ENCODE measurements at places on chromosomes 16 and 17.

GRCh38 chr16:49886554-49887094, 30.7 kb upstream of the ZNF423 start:
- DNase-seq = no peak

- no peak for DNase-seq
Measured at GRCh38 chr17:74737299-74738050, 419 bp downstream of the RAB37 start.

- DNase-seq = no peak
Measured at GRCh38 chr17:7579001-7579833, at the start of gene CD68. Gene CD68, plus strand, starts transcription at chr17:7579638. Its CDS starts 40 bp downstream, at chr17:7579678.

DNA sequence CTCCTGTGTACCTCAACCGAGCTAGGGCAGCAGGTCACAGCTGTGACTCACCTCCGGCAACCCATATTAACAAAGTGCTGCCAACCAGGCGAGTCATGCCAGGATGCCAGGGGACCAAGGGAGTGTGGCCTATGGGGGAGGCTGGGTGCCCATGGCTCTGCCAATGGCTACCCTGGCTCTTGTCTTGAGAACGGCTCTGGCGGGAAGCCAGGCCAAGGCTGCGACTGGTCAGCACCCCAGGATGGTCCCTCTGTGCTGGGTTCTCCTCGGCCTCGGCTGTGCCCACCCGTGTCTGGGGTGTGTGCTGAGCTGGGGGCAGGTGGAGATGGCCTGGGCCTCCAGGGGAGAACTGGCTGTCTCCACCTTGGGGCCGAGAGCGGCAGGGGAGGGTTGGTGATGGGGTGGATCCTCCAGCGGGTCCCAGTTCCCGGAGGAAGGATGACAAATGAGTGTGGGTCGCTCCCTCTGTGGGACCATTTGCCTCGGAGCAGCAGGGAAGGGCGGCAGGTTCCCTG, 75.8 kb downstream of the MRC2 start:
- no peak for DNase-seq

DNA sequence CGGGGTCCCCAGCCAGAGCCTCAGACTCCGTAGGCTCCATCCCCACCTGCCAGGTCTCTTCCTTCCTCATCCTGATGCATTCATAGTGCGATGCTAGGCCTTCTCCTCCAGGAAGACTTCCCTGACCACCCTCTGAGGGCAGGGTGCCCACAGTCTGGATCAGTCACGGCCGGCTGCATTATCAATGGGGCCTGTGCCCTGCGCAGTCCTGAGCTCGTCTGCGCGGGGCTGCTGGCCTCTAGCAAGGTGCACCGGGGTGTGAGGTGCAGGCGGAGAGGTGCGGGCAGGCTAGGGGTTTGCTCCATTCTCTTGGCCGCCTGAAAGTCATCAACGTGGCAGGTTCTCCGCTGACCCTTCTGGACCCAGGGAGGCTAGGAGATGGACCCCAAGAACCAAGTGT, 56.9 kb upstream of the ACSF3 start:
- no peak for DNase-seq

GRCh38 chr16:30893417-30893743, 497 bp downstream of the BCL7C start:
- no peak for DNase-seq

GRCh38 chr17:17682293-17682736, 1.1 kb downstream of the RAI1 start:
- DNase-seq = no peak

GRCh38 chr17:50615828-50616227, 18.9 kb upstream of the ABCC3 start:
- DNase-seq = no peak

DNA sequence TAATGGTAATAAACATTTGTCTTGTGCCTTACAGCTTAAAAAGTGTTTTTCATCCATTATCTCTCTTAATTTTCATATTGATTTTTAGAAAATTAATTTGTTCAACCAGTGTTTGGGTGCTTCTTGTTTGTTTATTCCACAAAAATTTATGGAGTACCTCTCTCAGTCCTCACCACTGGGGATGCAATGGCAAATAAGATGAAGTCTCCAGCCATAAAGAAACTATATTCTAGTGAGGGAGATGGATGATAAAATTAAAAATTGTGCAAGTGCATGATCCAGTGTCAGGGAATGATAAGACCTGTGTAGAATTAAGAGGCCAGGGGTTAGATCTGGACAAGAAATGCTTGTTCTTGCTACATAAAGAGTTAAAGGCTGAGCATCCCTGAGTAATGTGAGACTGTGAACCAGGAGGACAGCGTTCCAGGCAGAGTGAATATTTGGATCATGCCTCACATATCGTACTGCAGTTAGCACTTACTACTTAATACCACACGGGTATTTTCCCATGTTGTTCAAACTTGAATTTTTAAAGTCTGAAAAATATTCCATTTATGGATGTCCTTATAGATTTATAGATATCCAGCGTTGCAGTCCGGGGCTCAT, 535.7 kb upstream of the HSBP1 start:
- no peak for DNase-seq

GRCh38 chr16:82641336-82641984, 14.7 kb downstream of the CDH13 start:
- DNase-seq = no peak

DNA sequence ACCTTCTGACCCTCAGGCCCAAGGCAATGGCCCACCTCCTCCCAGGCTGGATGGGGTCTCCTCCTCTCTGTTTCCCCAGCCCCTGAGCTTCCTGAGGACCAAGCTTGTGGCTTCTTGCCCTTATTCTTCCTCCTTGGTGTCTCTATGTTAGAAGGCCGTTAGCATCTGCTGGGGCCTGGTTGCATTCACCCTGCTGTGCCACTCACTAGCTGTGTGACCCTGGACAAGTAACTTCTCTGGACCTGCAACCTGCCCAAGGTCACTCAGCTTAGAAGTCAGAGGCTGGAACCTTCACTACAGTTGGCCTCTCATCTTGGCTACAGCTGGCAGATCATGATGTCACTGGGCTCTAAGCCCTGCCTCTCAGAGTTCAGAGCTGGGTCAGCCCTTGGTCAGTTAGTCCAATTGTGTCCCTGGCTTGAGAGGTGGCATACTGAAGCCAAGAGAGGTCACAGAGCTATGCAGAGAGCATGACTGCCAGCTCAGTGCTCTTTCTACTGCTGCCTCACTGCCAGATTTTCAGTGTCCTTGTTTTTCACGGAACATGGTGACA, 3.0 kb downstream of the MT2A start:
- no peak for DNase-seq

- no peak for DNase-seq
Measured at GRCh38 chr17:60923000-60923399, 245.3 kb downstream of the BCAS3 start.

- DNase-seq = no peak
Measured at GRCh38 chr17:41625602-41626001, 1.2 kb upstream of the KRT17 start.

- no peak for DNase-seq
Measured at GRCh38 chr17:32794533-32795246, 82.2 kb downstream of the MYO1D start.

GRCh38 chr16:27408602-27409031, 6.6 kb downstream of the IL21R start:
- no peak for DNase-seq

DNA sequence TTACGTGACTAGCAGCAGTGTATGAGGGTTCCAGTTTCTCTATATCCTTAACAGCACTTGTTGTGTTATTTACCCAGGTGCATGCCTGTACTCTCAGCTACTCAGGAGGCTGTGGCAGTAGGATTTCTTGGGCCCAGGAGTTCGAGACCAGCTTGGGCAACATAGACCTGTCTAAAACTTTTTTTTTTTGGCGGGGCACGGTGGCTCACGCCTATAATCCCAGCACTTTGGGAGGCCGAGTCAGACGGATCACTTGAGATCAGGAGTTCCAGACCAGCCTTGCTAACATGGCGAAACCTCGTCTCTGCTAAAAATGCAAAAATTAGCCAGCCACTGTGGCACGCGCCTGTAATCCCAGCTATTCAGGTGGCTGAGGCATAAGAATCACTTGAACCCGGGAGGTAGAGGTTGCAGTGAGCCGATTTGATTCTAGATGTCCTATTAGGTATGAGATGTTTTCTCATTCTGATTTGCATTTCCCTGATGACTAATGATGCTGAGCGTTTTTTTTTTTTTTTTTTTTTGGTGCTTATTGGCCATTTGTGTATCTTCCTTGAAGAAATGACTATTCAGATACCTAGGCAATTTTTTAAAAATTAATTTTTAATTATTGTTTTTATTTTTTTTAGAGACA, 13.4 kb downstream of the CASC3 start:
- DNase-seq = no peak

DNA sequence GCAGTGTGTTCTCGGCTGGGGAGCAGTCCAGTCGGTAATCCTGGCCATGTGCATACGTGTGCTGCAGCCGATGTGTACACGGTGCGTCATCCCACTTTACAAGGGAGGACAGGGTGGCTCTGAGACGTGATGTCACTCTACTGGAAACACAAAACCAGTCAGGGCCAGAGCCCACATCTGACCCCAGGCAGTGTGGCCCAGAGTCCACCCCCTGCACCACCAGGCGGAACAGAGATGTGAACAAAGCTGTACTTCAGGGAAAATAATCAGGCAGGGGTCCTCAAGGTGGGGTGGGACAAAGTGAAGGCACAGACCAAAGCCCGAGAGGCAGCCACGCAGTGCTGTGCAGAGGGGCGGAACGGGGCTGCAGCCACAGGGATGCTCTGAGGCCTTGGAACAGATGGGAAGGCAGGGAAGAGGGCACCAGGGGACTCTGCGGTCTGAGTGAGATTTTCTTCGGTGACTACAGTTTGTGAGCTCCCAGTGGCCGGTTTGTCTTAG, 181.5 kb downstream of the ZNF423 start:
- no peak for DNase-seq

- DNase-seq = no peak
Measured at GRCh38 chr17:273981-274832, 78.4 kb downstream of the RPH3AL start.

DNA sequence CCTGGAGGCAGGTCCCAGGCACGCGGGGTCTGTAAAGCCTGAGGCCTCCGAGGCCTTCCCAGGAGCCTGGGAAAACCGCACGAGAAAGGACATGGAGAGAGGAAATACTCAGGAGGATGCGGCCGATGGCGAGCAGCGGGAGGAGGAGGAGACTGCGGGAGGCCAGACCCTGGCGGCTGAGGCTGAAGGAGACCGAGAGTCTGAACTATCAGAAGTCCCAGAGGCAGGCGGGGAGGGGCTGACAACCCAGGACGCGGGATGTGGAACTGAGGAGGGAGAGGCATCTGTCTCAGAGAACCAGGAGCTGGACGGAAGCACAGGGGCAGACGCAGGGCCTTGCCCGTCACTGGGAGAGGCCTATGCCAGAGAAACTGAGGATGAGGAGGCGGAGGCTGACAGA, 2.4 kb downstream of the APOBR start:
- no peak for DNase-seq

- DNase-seq = no peak
Measured at GRCh38 chr17:29383686-29384085, 6.5 kb upstream of the TAOK1 start.

DNA sequence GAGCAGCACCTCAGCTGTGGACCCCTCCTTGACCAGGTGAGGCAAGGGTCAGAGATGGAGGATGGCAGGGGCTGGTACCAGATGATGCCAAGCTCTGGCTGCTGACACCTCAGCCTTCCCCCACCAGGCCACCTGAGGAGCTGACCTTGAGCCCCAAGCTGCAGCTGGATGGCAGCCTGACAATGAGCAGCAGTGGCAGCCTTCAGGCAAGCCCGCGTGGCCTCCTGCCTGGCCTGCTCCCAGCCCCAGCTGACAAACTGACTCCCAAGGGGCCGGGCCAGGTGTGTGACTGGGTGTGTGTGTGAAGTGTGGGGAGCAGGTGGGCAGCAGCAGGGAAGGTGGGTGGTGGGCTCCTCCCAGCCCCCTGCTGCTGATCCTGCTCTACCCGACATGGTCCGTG, 4.7 kb upstream of the NRN1L start:
- no peak for DNase-seq

- no peak for DNase-seq
Measured at GRCh38 chr17:68812876-68813584, 142.2 kb downstream of the ABCA8 start.

DNA sequence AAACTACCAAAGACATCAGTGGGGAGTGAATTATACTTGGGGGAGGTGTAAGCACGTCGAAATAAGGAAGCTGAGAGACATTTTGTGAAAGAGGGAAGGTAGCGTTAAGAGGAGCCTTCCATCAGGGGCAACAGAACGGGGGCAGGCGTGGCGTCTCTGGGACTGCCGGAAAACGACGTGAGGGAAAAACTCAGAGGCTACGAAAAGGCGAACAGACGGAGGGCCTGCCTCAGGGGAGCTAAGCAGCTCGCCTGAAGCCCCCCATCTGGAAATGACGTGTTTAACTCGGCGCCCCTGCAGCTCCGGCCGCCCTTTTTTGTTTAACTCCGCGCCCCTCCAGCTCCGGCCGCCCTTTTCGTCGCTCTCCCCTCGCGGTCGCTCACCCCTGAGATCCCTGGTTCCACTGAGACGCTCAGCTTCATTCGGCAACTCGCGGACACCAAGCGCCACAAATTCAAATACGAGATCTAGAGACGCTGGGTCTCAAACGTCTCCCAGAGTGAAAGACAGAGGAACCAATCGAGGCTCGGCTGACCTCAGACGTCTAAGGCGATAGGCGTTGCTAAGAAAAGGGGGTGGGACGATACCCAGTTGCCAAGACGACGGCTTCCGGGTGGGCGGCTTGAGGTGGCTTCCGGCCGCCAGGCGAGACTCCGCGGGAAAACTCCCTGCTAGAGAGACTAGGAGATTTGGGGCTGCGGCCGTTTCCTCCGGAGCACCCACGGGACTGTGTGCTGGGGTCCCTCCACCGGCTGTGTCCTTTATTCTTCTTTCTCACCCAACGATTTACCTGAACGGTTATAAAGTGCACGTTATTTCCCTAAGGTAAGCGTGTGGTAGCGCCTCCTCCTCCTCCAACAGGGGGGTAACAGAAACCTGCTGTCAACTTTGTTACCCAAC, 383.2 kb downstream of the ZFHX3 start:
- peak; percentile 81 for DNase-seq

DNA sequence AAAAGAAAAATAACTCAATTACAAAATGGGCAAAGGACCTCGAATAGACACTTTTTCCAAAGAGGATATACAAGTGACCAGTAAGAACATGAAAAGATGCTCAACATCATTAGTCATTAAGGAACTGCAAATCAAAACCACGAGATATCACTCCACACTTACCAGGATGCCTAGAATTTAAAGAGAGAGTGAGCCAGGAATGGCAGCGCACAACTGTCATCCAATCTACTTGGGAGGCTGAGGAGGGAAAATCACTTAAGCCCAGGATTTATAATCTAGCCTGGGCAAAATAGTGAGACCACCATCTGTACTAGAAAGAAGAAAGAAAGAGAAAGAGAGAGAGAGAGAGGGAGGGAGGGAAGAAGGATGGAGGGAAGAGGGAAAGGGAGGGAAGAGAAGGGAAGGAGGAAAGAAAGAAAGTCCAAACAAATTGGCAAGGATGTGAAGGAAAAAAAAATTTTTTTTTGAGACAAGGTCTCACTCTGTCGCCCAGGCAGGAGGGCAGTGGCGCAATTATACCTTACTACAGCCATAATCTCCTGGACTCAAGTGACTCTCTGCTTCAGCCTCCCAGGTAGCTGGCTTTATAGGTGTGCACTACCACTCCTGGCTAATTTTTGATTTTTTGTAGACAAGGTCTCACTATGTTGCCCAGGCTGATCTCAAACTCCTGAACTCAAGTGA, 22.6 kb downstream of the TBX2 start:
- no peak for DNase-seq

All from cerebellar nuclear complex (tissue), 1 donor.